Naive thymus-derived CD8-positive, alpha-beta T cell (primary cell): ENCODE measurements at places on chromosomes 11 and 22.

- DNase-seq = no peak
These were observed 341.7 kb upstream of the MTNR1B start for GRCh38 chr11:92627615-92628256.

DNA sequence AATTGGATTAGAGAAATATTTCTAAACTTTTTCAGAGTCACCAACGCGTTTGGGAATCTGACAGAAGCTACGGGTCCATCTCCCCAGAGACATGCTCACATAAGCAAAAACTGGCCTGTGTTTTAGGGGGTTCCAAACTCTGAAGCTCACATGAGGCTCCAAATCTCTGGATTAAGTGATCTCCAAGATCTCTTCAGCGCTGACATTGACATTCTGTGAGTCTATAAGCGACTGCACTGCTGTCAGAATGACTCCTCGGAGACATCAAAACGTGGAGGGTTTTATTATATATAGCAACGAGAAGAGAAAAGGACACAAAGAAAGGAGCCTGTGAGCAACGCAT lies 642 bp upstream of the SIK2 start:
- DNase-seq = no peak

- DNase-seq = no peak
These were observed 256.9 kb upstream of the PITPNB start for GRCh38 chr22:28175730-28176492.

GRCh38 chr22:17920145-17920605 lies 104.2 kb downstream of the MICAL3 start:
- no peak for DNase-seq

- DNase-seq = no peak
These were observed 220.9 kb upstream of the PITPNB start for GRCh38 chr22:28139961-28140360.
